ENCODE measurements at places on chromosomes 6 and 20.
A peak's percentile ranks its signal among the peaks of the same experiment; 100 is the strongest.

DNA sequence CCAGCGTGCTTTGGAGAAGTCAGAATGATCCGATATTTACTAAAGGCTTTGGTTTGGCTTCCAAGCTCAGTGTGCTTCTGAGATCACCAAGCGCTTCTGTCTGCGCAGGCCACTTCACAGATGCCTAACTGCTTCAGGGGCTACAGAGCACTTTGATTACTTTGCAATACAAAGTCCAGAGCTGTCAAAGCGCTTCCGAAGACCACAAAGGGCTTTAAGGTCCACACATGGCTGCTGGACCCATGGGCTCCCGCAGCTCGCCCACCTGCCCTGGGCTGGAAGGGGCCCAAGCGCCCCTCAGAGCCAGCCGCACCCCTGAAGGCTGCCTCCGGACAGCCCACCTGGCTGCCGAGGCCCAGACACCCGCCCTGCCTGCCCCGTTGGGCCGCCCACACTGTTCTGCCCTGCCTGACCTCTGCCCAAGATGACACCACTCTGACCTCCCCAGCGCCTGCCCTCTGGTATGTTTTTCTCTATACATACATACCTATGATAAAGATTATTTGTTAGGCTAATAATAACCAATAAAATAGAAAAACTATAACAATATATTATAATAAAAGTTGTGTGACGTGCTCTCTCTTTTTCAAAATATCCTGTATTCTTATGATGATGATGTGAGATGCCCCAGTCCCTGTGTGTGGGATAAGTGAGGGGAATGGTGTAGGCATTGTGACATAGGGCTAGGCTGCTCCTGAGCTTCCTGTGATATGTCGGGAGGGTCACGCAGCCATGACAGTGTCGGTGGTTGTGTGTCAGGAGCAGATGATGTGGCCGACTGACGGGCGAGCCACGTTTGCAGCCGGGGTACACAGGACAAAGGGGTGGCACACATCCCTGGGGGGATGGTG lies 22.6 kb downstream of the DYNLT1 start:
- no peak for DNase-seq

DNA sequence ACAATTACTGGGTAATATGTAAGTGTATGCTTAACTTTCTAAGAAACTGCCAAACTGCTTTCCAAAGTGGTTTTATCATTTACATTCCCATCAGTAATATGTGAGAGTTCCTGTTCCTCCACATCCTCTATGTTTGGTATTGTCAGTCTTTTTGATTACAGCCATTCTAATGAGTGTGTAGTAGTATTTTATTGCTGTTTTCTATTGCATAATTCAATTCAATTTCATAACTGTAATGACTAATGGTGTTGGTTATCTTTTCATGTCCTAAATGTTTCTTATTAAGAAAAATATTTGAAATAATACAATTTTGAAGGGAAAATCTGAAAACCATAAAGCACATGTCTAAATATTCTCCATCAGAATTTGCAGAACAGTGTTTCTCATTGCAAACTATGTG lies 119.3 kb downstream of the MAP3K7 start:
- DNase-seq: peak; percentile 33

GRCh38 chr6:46105568-46105967 lies 24.2 kb upstream of the ENPP4 start:
- DNase-seq: no peak

DNA sequence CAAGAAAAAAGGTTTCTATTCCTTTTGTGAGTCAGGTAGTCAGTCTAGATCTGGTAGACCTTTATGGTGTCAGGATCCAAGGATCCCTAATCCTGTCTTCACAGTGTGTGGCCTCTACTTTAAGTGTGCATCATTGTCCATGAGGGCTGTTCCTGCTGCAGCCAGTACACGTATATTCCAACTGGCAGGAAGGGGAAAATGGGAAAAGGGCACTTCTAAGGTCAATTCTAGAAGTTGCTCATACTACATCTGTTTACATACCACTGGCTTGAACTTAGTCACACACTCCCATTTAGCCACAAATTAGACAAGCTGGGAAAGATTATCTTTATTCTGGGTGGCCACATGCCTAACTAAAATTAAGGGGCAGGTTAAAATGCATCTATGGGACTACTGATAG lies 9.7 kb upstream of the MMS22L start:
- no peak for DNase-seq

GRCh38 chr6:119974430-119975159 lies 625.0 kb upstream of the MAN1A1 start:
- DNase-seq: no peak

- no peak for DNase-seq
These were observed 275.2 kb downstream of the TFAP2B start for GRCh38 chr6:51093871-51094270.

DNA sequence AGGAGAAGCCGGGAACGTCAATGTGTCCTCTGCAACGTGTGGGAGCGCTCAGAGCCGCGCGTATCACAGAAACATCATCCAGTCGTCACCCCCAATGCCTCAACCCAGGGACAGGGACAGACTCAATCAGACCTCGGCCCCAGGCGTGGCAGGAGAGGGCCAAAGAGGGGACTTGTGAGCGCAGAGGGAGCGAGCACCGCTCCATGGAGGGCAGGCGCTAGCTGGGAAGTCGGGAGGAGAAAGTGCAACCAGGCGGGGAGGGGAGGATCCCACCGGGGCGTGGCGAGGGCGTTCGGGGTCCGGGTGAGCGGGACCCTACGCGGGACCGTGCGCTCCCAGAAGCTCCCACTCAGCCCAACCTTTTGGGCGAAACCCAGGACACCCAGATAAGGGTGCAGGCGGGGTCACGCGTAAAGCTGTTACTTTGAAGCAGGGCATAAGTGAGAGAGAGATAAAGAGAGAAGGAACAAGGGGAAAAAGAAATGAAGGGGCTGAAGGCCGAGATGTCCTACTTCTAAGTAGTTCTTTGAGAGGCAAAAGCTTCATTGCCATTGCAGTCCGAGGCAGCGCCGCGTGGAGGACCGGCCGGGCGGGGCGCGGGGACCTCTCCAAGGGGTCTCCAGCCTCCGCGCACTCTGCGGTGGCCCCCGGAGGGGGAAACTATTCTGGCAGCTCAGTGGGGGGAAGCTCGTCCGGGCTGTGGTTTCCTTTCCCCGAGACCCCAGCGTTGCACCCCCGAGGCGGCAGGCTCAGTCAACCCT lies 862 bp upstream of the SOBP start:
- DNase-seq: no peak

GRCh38 chr6:13487122-13488014 lies at the start of gene GFOD1:
Gene GFOD1 (minus strand): TSS chr6:13487600. CDS start chr6:13486890, 710 bp downstream.
- peak; percentile 88 for DNase-seq

DNA sequence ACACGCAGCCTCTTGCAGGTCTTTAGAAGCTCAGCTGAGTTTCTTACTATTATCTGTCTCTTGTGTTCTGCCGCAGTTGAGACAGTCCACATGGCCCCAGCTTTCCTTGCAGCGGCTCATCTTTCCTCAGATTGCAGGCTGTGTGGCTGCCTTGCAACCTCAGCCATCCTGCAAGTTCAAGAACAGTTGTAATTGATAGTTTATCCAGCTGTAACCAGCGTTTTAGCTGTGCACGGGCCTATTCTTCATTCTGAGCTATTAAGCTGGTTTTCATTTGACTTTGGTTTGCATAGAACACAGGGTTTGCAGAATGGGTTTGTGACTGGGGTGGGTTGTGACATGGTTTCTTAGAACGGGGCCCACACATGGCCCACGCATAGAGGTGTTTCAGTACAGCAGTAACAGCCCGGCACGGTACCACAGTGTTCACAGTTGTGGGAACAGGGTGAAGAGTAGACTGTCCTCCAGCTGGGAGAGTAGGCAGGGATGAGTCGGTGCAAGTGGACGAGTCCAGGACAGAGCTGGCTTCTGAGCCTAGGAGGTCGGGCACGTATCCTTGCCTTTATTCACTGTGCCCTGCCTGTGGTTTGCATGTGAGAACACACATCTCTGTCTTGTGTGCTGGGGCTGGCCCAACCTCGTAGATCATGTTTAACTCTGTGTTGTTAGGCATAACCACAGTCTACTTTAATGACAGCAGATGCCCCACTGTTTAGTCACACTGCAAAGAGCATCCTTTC lies 89.2 kb downstream of the RPP40 start:
- no peak for DNase-seq

All from MCF 10A (cell line).